ENCODE measurements at places on chromosomes 12 and 14. TPM values are rescaled to one million over a fixed set of nuclear protein-coding genes. Genes with fewer than 3 reads are reported as not detected.

The PIWIL1 gene
- total RNA-seq: not detected

The BCL2L14 gene
- 6.3 TPM for total RNA-seq

The VDR gene
- 1.3 TPM for total RNA-seq

The RASAL1 gene
- 0.66 TPM for total RNA-seq

The CD69 gene
- total RNA-seq: 4.0 TPM

The ACSM4 gene
- total RNA-seq: not detected

Data from body of pancreas (tissue), 4 donors.